ENCODE measurements at places on chromosomes 11 and 22. TPM values are rescaled to one million over a fixed set of nuclear protein-coding genes. Genes with fewer than 3 reads are reported as not detected.
A peak's percentile ranks its signal among the peaks of the same experiment; 100 is the strongest.

GRCh38 chr22:39110631-39111561, 13.9 kb downstream of the APOBEC3H start:
- no peak for DNase-seq

GRCh38 chr11:134639586-134640330, 227.7 kb upstream of the B3GAT1 start:
- peak; percentile 10 for DNase-seq

GRCh38 chr11:56848141-56848809, 99.8 kb upstream of the OR9G4 start:
- no peak for DNase-seq

- peak; percentile 81 for DNase-seq
These were observed 309.7 kb upstream of the C11orf87 start for GRCh38 chr11:109112261-109112660.

DNA sequence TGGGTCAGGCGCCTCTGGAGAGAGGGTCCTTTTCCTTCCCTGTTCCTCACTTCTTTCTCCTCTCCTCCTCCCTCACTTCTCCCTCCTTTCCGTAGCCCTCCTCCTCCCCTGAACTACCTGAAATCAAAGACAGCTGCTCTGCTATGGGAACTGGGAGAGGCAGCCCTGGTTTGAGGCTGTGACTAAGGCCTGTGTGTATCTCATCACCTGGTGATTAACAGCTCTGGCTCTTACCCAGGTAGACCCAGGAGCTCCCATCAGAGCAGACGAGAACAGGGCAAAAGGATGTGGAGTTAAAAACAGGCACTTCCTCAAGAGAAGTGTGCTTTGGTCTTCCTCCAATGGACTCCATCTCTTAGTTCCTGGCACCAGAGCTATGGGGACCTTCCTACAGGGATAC, 5.8 kb downstream of the ISX start:
- DNase-seq = no peak

DNA sequence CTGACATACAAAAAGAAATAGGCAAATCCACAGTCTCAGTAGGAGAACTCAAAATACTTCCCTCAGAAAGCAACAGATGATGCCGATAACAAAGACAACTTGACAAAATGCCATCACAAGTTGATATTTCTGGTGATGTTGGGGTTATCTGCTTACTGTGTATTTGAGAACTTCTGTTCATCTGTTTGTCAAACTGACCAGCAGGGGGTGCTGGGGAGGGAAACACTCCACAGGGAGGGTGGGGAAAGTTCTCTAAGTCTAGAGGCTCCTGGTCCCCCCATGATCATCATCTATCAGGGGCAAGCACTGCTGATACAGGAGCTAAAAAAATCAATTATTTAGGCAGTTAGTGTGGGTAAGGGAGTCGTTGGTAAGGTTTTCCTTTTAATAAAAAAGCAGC, 19.2 kb downstream of the GLYATL1 start:
- DNase-seq = peak; percentile 18

- no peak for DNase-seq
These were observed 13.5 kb upstream of the GRAMD1B start for GRCh38 chr11:123416566-123416965.

DNA sequence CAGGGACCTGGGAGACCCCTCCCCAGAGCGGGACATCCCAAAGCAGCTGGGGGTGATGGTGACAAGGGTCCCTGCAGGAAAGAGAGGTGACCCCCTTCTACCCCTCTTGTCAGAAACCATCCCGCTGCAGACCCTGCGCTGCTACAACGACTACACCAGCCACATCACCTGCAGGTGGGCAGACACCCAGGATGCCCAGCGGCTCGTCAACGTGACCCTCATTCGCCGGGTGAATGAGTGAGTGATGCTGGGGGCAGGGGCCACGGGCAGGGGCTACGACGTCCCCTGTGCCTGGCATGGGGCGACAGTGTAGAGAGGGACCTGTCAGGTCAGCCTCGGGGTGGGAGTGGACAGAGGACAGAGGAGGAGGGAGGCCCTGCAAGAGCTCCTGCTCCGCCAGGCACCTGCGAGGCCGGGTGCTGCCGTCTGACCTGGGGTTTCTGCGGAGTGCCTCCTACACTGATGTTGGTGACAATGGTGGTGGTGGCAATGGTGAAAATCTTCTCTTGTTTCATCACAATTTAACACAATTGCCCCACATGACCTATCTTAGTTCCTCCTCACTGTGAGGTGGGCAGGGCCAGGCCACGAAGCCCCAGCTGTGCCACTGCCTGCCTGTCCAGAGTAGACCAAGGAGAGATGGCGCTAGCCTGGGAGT, 9.8 kb downstream of the CSF2RB start:
- no peak for DNase-seq

GRCh38 chr11:72743321-72744221, 8.6 kb downstream of the ARAP1 start:
- no peak for DNase-seq

DNA sequence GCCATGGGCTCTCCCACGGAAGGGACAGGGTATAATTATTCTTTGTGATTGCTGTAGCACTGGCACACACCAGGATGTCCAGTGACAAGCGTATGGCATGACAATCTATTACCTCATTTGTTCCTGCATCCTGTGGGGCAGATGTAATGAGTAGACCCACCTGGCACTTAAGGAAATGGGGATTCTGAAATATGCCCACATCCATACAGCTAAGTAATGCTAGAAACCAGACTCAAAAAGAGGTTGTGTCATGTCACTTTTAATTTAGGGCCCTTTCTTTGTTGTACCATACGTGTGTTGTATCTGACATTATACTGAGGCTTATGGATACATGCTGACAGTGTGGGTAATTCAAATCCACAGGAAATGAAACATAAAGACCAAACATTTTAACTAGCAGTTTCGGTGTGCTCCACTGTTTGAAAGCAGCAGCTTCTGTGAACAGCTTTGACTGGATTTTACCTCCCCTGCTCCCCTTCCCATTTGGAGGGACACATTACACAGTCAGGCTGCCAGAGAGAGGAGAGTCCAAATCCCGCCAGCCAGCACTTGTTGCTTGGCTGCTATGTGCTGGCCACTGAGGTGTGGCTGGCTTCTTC, 21.2 kb downstream of the GRAMD1B start:
- peak; percentile 59 for DNase-seq

GRCh38 chr11:44883277-44883676, 67.4 kb downstream of the TP53I11 start:
- DNase-seq = no peak

DNA sequence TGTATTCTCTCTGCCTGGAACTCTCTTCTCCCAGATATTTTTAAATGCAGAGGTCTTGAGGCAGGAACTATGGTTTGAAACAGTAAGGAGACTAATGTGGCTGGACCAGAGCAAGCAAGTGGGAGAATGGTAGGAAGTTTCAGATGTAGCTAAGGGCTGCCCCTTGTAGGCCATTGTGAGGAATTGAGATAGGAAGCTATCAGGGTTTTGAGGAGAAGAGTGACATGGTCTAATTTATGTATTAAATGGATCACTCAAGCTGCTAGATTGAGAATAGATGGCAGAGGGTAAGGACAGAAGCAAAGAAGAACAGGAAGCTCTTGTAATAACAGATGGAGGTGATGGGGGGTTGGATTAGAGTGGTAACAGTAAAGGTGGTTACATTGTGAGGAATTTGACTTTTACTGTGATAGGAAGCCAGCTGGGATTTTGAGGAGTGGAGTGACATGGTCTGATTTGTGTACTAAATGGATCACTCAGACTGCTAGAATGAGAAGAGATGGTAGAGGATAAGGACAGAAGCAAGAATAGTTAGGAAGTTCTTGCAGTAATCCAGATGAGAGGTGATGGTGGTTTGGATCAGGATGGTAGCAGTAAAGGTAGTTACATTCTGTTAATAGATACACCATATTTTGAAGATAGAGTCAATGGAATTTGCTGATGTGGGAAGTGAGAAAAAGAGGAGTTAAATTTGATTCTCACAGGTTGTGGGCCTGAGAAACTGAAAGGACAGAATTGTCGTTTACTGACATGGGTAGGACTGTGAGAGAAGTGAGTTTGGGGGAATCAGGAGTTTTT, 63.0 kb downstream of the HIPK3 start:
- no peak for DNase-seq

GRCh38 chr11:74470526-74470925, 3.2 kb upstream of the KCNE3 start:
- peak; percentile 40 for DNase-seq

DNA sequence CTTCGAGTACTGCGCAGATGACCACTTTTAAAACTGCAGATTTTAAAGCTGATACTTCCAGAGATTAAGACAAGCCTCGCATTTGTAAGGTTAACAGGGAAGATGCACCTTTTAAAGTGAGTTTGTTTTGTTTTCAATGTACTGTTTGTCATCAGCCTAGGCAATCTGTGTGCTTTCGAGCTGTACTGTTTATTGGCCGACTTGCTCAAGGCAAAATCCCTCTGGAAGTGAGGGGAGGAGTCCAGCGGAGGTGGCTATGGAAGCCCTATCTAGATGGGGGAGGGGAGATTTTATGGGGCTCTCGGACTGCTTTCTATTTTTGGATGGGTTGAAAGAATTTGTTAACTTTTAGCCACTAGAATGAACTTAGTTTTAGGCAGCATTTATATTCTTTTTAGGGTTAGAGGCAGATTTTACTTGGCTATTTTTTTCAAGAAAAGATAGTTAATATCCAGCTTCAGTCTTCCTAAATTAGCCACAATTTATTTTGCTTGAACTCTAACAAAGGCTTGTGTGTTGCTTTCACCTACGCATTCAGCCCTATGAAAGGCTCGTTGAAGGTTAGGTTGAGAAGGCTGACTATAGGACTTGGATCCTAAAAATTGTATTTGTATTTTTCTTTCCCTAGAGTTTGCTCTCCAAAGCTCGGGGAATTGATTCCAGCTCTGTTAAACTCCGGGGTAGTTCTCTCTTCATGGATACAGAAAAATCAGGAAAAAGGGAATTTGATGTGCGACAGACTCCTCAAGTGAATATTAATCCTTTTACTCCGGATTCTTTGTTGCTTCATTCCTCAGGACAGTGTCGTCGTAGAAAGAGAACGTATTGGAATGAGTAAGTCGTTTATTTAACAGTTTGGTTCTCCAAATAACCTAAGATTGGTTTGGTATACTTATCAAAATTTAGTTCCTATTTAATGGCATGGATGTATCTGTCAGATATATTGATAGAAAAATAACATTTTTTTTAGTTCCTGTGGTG, 2.1 kb downstream of the WEE1 start:
- DNase-seq = peak; percentile 90

DNA sequence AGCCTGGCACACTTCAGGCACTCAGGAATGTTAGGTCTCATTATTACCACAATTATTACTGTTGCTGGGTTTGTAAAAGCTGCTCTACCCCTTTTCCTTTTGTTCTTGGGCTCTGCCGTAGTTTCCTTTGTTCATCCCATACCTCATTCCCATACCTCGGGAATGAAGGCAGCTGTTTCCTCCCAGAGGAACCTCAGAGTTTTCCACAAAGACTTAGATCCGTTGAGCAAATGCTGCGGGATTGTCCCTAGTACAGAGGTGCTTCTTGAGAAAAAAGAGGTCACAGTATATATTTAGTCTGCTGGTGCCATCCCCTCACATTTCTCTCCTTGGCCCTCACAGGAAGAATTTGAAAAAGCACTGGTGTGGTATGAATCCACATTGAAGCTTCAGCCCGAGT, 134.7 kb downstream of the TTC17 start:
- no peak for DNase-seq

- DNase-seq = no peak
These were observed 72.0 kb upstream of the MTNR1B start for GRCh38 chr11:92897487-92897886.

DNA sequence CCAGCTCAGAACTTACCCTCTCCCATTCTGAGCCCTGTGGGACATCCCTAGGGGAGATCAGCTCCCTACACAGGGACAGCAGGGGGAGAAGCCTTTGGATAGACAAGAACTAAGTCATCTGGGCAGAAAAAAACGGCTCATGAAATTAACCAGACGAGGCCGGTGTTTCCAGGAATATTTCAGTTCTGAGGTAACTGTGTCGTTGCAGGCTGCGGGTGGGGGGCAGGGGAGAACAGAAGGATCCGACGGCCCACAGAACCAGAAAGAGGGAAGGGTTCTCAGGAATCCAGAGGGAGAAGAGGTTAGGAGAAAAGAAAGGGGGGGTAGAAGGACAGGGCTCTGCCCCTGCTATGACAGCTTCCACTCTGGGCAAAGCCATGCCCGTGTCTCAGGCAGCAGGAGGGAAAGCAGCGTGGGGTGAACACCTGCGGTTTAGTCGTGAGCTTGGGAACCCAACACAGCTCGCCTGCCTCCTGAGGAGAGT, 3.6 kb downstream of the CLCF1 start:
- peak; percentile 88 for DNase-seq

Gene KCNJ11
- total RNA-seq = 28.6 TPM

Gene RNF121
- 27.7 TPM for total RNA-seq

Gene KIRREL3
- total RNA-seq = 0.92 TPM

Gene ROBO4
- 23.3 TPM for total RNA-seq

Gene ST14
- 9.7 TPM for total RNA-seq

Gene RAG1
- 2.2 TPM for total RNA-seq

Gene UPK3A
- total RNA-seq = not detected

Gene WNT11
- 28.0 TPM for total RNA-seq

Gene MOB2
- 27.1 TPM for total RNA-seq

Gene TRIM77
- not detected for total RNA-seq

Gene FAR1
- total RNA-seq = 86.5 TPM

Data from tongue (tissue), 3 donors.